Bladder microvascular endothelial cell (primary cell): ENCODE measurements at places on chromosomes 16 and 17. TPM values are rescaled to one million over a fixed set of nuclear protein-coding genes. Genes with fewer than 3 reads are reported as not detected.

HOXB4 gene
- total RNA-seq: 2.3 and 3.3 TPM in 2 replicates

FAM20A gene
- total RNA-seq: under 0.01 TPM in 1 of 2 replicates, not detected in the other

SSTR5 gene
- 0.16 and 0.50 TPM in 2 replicates for total RNA-seq

SLC22A31 gene
- not detected in 2 replicates for total RNA-seq

MYH8 gene
- not detected in 2 replicates for total RNA-seq

ST6GALNAC2 gene
- total RNA-seq: 0.82 and 3.6 TPM in 2 replicates

HBZ gene
- total RNA-seq: 0.19 TPM in 1 of 2 replicates, not detected in the other

SLC25A10 gene
- total RNA-seq: 13.9 and 14.2 TPM in 2 replicates

DNAAF8 gene
- total RNA-seq: 0.25 and 0.32 TPM in 2 replicates

PRDM7 gene
- not detected in 2 replicates for total RNA-seq

GAS2L2 gene
- total RNA-seq: not detected in 2 replicates

DHRS11 gene
- total RNA-seq: 5.2 and 8.9 TPM in 2 replicates

CMTM4 gene
- 5.5 and 11.0 TPM in 2 replicates for total RNA-seq

TNFRSF13B gene
- total RNA-seq: not detected in 2 replicates

NOXO1 gene
- total RNA-seq: 0.13 and 0.16 TPM in 2 replicates

SMYD4 gene
- total RNA-seq: 6.5 and 13.7 TPM in 2 replicates

ARHGAP44 gene
- under 0.01 and 0.57 TPM in 2 replicates for total RNA-seq

TMIGD1 gene
- total RNA-seq: not detected in 2 replicates

WWOX gene
- total RNA-seq: 9.2 and 15.1 TPM in 2 replicates

DNAJC7 gene
- 69.1 and 88.2 TPM in 2 replicates for total RNA-seq

RAB37 gene
- 0.25 and 0.65 TPM in 2 replicates for total RNA-seq

MRM3 gene
- 16.2 and 20.2 TPM in 2 replicates for total RNA-seq

KRT36 gene
- 0.06 and 0.16 TPM in 2 replicates for total RNA-seq

BCL6B gene
- 68.6 and 99.3 TPM in 2 replicates for total RNA-seq

HID1 gene
- 19.3 and 36.4 TPM in 2 replicates for total RNA-seq

NEUROD2 gene
- not detected in 2 replicates for total RNA-seq

CACNG4 gene
- not detected in 2 replicates for total RNA-seq

ITGB3 gene
- total RNA-seq: 44.5 and 44.7 TPM in 2 replicates

MEIOB gene
- total RNA-seq: not detected in 2 replicates

CES1 gene
- total RNA-seq: 0.16 TPM in 1 of 2 replicates, not detected in the other

CCDC78 gene
- 1.2 TPM in 1 of 2 replicates, not detected in the other for total RNA-seq

TBC1D3I gene
- 0.13 TPM in 1 of 2 replicates, not detected in the other for total RNA-seq

C16orf46 gene
- 0.16 TPM in 1 of 2 replicates, not detected in the other for total RNA-seq

PRSS36 gene
- 0.31 TPM in 1 of 2 replicates, not detected in the other for total RNA-seq

DOC2A gene
- 0.32 and 0.63 TPM in 2 replicates for total RNA-seq

HNF1B gene
- total RNA-seq: not detected in 2 replicates

SLC38A8 gene
- not detected in 2 replicates for total RNA-seq
